ENCODE measurements at places on chromosomes 2 and 18.

- DNase-seq = no peak
Measured at GRCh38 chr2:207764096-207764630, 5.5 kb downstream of the FZD5 start.

- DNase-seq = no peak
Measured at GRCh38 chr2:20549691-20550348, 101.1 kb downstream of the HS1BP3 start.

- DNase-seq = peak; percentile 92
Measured at GRCh38 chr18:46771141-46771540, 14.3 kb upstream of the ST8SIA5 start.

DNA sequence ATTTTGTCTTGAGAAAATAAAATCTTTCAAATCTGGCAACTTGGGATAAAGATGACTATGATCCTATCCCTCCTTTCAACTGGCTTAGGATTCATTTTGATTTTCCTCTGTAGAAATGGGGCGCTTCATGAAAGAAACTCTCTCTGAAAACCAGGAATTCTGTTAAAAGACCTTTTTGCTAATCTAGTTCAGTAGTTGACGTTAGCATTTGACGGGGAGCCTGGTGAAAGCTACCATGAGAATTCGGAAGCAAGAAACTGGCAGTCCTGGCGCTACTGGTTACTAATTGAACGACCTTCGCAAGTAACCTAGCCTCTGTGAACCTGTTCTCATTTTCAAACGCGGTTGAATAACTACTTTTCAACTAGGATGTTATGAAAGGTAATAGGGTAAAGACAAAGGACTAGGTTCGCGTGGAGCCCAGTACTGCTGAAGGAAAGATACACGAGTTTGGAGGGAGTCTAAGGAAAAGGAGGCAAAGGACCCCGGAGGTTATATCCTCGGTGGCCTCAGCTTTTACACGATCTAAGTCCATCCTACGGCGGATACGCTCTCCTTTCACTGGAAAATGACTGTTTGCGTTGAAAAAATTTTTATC, 604 bp upstream of the STK11IP start:
- peak; percentile 62 for DNase-seq

DNA sequence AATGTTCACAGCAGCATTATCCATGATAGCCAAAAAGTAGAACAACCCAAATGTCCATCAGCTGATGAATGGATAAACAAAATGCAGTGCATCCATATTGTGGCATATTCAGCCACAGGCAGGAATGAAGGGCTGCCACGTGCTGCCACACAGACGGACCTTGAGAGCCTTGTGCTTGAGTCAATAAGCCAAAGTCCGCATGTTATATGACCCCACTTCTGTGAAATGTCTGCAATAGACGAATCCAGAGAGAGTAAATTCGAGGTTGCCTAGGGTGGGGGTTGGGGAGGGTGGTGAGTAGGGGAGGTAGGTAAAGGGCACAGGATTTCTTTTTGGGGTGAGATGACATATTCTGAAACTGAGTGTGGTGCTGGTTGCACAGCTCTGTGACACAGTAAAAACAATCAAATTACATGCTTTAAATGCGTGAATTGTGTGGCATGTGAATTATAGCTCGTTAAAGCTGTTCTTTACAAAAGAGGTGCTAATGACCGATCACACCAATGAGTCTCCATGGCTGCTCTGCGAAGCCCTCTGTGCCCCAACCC, 38.9 kb upstream of the LDLRAD4 start:
- no peak for DNase-seq

DNA sequence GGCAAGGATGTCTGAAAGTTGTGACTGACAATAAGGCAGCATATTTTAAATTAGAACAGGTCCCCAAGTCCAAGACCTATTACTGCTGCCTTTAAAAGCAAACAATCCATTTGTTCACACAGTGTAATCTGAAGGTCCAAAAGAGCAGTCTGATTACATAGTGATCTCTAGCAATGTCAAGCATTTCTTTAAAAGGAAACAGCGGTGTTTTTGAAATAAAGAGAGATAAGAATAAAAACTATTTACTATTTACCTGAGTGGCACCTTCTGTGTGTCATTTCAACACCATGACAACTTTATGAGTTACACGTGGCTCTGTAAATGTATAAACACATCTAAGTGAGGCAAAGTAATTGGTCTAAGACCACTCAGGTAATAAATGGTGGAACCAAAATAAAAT, 1009.9 kb upstream of the CNTNAP5 start:
- DNase-seq = no peak
